Activated CD8-positive, alpha-beta memory T cell treated with anti-CD3 and anti-CD28 coated beads for 1 hour (primary cell): ENCODE measurements at places on chromosomes 4 and X.

DNA sequence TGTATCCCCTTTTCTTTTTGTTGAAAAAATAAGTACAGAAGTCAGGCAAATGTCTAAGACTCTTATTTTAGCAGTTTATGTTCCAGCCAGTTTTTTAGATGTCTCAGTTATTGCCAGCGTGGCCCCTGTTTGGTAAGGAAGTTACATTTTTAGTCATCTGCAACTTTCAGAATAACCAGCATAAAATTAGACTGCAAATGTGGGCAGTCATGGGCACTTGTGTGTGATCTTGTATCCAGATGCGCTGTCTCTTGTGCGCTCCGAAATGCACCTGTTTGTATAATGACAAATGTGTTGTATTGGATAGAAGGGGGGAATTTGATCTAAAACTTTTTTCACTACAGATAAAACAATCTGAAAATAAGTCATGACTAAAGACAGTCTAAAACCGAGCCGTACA is 44.3 kb upstream of the CLCN4 start:
- DNase-seq: no peak

DNA sequence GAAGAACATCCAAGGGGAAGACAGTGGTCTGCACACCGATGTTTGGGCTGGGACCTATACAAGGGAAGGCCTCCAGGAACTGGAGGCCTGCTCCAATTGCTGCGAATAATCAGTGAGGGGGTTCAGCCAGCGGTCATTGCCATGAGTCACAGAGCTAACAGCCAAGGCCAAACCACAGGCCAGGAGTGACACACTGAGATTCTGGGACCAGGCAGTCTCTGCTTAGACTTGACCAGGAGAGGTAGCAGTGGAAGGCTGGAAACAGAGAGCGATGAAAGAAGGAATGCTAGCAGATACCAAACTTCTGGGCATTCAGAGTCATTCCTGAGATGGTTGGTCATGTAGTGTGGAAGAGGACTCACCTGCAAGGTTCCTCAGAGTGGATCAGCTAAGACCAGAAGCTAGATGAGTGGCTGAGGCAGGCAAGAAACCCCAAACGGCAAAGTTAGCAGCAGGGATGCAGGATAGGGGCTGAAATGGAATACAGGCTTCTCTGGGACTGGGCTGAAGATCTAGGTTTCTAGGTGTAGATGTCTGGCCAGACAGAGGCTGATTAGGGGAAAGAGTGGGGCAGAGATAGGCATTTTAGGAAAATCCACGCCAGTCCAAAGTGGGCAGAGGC is 54.7 kb downstream of the CNGA2 start:
- DNase-seq: no peak

- no peak for DNase-seq
Observed at GRCh38 chrX:79506001-79506400, 138.9 kb upstream of the ITM2A start.

- no peak for DNase-seq
Observed at GRCh38 chr4:94739741-94740140, 18.0 kb upstream of the BMPR1B start.

DNA sequence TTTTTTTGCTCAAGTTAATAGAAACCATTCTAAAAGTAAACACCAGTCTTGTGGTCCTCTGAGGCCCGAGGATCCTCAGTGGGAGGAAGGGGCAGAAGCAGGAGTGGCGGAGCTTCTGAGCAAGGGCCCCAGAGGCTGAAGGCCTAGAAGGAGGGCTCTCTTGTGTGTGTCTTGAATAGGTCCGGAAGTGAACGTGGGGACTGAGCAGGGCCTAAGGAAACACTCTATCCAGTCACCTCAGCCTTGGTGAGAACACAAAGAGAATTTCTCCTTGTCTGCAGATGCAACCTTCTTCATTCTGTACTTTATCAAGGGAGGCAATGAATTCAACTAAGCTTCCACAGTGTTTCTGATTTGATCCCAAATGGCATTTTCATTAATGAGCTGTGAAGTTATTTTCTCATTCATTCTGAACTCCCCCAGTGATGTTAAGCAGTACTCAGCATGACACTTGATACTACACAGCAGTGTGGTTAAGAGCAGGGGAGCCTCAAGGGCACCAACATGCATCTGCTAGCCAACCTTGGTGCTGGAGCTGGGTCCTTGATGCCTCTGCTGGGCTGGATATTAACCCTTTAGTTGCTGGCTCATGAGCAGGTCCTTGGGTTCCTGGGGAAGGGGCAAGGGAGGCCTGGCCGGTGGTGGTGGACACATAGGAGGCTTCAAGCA is 64.7 kb downstream of the RBM47 start:
- DNase-seq: no peak

GRCh38 chr4:168409089-168409801 is 71.0 kb downstream of the DDX60L start:
- DNase-seq: no peak

- DNase-seq: no peak
Observed at GRCh38 chr4:86452924-86453531, 93.2 kb upstream of the MAPK10 start.
